Stimulated activated CD4-positive, alpha-beta T cell treated with anti-CD3 and anti-CD28 coated beads, Interleukin-4, amount 100 ng/mL, for 1 hour (primary cell): ENCODE measurements at places on chromosomes 2 and 18.

DNA sequence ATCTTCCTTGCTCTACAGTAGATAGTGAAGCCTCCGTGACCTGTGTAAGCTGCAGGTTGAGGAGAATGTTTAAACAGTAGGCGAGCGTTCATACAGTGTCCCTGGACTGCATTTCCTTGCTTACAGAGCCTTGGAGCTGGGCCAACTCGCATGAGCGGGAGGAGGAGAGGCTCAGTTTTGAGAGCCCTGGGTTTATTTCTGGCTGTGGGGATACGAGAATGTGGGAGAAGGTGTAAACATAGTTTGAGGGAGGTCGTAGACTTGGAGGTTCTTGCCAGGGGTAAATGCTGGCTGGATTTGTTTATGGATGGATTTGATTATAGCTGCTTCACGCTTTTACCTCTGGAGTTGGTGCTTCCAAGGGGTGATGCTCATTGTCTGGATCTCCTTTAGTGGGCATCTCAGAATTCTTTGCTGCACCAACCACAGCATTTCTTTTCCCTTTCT lies 20.8 kb downstream of the CRIM1 start:
- DNase-seq, result no peak

GRCh38 chr2:150716186-150716585 lies 228.7 kb upstream of the RND3 start:
- no peak for DNase-seq

GRCh38 chr2:118815314-118815713 lies 32.1 kb downstream of the EN1 start:
- DNase-seq, result no peak

DNA sequence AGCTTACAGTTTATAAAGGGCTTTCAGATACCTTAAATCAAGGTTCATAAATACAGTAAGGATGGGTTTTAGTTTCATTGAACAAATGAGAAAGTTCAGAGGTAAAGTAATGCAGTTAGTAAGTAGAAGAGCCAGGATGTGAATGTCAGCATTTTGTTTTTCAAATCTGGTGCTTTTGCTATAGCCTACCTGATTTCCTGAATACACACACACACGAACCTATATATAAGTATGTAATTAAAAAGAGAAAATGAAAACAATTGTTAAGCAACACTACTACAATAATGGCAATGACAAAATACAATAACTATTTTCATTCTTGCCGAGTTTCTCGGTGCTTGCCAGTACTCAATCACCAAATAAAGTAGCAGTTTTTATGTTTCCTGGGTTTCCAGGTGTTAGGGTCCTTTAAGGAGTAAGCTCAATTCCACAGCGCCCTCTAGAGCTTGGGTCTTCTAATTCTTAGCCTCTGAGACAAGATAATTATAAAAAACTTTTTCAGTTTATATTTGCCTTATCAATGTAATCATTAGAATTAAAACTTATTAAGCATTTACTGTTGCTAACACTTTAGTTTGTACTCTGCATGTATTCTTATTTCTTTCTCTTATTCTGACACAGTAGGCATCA lies 512.9 kb upstream of the ACVR2A start:
- DNase-seq, result peak; percentile 17

DNA sequence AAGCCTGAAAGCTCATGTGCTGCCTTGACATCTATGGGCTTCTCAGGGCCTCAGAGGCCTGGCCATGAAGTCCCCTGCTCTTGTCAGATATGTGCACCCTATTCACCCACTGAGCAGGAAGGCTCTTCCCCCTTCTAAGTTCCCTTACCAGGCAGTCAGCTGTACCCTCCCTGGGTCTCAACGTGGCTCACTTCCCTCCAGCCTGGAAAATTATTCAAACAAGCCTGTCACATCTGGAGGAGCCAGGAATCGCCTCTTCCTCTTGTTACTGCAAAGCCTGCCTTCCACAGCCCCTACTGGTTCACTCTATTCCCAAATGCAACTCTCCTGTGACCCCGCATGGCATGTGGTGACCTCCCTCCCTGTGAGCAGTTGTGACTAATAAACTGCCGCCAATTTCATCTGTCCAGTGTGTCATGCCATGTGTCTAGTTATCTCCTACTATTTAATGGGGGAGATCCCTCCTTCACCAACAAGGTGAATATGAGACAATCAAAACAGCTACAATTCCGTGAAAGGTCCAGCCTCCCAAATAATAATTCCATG lies 8.4 kb upstream of the SERPINB8 start:
- no peak for DNase-seq

- no peak for DNase-seq
These were observed 298.6 kb downstream of the MEIS1 start for GRCh38 chr2:66733364-66733999.

DNA sequence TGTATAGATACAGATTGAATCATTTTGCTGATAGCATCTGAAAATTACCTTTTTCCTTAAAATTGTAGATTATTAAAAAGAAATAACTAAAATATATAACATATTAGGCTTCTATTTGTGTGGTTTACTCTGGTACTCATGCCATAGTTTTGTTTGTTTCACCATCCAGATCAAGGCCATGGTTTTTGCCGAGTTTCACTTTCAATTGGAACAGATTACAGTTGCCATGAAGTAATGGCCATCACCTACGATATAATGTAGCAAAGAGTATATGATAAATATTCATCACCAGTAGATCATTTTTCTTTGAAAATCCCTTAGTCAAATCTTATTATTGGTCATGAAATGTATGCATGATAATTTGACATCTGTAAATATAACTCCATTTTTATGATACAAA lies 11.9 kb upstream of the DNAH7 start:
- no peak for DNase-seq

GRCh38 chr2:26623541-26624495 lies 17.3 kb downstream of the CIB4 start:
- DNase-seq, result no peak

- DNase-seq, result no peak
These were observed 41.5 kb downstream of the RNF144A start for GRCh38 chr2:6958616-6959235.

- no peak for DNase-seq
These were observed 65.1 kb downstream of the SMIM21 start for GRCh38 chr18:75362435-75362834.

- no peak for DNase-seq
These were observed 141.9 kb upstream of the CTAGE1 start for GRCh38 chr18:22559414-22560274.

DNA sequence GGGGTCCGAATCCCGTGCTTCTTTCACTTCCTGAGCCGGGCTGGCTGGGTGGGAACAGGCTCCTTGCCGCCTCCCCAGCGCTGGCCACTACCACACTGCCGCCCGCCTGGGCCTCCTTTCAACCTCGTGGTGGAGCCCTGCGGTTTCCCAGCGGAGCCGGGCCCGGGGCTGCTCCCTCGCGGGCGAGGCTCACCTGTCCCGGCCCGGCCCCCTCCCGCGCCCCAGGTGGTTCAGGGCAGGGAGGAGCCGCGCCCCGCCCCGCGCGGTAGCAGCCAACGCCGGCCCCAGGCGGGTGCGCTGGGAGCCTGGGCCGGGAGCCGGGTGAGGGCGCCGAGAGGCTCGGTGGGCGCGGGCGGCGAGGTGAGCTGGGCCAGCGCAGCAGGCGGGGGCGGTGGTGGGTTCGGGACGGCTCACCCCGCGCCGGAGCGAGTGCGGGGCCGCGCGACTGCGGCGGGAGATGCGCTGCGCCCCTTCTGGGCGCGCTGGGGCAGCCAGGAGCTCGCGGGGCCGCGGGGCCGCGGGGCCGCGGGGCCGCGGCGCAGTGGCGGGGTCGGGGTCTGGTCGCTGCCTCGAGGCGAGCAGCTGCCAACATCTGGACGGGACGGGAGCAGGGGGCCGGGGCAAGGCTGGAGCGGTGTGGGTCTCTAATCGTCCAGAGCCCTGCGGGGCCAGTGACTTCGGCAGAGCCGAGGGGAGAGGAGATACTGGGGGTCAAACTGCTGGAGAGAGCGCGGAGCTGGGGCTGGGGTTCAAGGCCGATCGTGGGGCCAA lies at the start of gene LYPD6B:
Gene LYPD6B, plus strand, starts transcription at position 258 of the 771 bp plus-strand sequence. CDS start 92,250 bp downstream, outside the sequence.
- DNase-seq, result no peak

- DNase-seq, result no peak
These were observed 20.4 kb downstream of the HS6ST1 start for GRCh38 chr2:128298286-128298685.

DNA sequence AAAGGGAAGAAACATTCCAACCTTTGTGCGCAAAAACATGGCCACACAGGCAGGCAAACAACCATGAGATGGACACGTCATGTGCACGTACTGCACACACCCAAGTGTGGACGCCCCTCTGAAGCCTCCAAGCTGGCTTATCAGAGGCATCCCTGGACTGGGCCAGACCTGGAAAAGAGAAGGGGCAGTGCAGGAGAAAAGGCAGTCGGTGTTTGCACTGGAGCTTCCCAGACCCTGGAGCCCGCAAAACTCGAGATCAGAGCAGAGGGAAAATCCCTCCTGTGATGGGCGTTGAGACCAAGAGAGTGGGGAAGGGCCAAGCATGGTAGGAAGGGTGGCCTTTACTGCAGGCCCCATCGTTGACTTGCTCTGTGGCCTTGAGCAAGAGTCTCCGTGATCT lies 269.5 kb downstream of the CYRIA start:
- DNase-seq, result no peak

DNA sequence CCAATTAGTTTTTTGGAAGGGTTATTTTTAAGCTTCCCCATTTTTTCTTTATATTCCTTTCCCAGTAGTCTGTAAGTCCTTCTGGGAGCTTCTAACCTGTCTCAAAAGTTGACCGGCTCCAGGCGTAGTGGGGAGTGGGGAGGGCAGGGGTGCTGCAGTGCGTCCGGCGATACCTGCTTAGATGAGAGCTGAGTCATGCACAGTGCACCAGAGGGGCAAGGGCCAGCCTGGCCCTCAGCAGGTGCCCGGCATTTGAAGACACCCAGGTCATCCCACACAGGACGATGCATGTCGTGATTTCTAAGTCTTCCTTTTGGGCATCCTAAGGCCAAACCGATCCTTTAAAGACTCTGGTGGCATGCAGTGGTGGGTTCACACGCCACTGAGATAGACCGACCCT lies 73.4 kb downstream of the TPO start:
- DNase-seq, result no peak

DNA sequence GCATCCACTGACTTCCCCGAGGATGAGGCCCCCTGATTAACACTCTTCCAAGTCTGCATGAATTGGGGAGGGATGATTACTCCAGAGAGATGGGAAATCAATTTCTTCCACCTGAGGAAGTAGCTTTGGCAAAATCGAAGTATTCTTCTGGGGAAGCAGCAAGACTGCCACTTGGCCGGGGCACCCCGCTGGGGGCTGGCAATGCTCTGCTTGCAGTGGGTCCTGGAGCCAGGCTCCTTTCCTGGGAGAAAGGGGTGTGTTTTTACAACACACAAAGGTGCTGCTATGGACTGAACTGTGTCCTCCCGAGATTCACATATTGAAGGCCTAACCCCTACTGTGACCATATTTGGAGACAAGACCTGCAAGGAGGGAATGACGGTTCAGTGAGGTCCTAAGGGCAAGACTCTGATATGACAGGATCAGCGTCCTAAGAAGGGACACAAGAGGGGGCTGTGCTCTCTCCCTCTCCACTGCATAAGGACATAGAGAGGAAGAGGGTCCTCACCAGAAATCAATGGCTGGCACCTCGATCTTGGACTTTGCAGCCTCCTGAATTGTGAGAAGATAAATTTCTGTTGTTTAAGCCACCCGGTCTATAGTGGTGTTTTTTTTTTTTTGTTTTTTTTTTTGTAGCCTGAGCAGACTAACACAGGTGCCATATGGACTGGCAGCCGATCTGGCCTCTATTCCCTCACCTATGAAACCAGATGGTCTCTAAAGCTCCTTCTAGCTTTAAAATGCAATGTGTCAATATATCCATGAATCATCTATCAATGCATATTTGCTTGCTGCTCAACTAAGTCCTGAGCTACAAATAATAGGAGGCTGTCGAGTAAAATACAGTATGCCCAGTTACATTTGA lies 3.6 kb upstream of the SMARCAL1 start:
- DNase-seq, result no peak

GRCh38 chr2:162143969-162144368 lies 8.1 kb downstream of the GCG start:
- no peak for DNase-seq

DNA sequence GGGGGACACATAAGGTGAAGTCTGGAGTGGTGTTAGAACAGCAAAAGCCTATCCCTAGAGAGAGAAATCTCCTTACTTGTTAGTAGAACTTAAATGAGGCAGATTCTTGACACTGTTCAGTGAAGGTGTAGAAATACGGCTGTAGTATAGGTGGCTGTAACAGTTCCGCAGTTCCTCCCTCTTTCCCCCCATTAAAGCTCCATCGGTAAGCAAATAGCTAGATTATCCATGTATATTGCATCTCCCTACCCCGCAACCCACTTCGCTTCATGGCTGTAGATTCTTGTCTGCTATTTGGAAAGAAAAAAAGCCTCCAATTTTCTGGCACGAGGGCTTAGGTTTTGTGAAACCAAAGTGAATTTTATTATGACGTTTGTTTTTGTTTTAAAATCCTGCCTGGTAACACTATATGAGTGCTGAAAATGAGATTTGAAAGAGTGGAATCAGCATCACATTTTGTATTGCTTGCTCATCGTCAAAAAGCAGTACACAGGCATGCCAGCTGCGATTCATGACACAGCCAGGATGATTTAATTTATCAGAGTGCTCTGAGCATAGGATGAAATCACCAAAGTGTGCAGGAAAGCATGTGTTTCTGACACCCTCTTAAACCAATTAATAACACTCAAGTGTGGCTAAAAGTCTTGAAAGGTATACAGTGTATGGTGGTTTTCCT lies 1.4 kb downstream of the FAM171B start:
- no peak for DNase-seq

DNA sequence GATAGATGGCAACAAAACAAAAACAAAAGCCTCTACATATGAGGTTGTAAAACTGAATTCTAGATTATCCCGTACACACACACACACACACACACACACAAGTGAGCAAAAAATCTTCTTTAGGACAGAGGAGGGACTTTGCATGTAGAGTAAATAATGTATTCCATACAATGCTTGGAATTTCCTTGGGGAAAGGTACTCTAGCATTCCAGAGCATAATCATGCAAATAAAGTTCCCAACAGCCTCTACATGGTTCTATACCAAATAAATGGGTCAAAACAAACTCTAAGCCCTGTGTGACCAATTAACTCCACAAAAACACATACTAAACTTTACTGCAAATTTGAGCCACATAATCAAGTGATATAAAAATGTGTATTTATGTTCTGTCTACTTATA lies 191.4 kb downstream of the RBM43 start:
- no peak for DNase-seq

GRCh38 chr2:120293096-120294007 lies 40.7 kb downstream of the RALB start:
- no peak for DNase-seq

DNA sequence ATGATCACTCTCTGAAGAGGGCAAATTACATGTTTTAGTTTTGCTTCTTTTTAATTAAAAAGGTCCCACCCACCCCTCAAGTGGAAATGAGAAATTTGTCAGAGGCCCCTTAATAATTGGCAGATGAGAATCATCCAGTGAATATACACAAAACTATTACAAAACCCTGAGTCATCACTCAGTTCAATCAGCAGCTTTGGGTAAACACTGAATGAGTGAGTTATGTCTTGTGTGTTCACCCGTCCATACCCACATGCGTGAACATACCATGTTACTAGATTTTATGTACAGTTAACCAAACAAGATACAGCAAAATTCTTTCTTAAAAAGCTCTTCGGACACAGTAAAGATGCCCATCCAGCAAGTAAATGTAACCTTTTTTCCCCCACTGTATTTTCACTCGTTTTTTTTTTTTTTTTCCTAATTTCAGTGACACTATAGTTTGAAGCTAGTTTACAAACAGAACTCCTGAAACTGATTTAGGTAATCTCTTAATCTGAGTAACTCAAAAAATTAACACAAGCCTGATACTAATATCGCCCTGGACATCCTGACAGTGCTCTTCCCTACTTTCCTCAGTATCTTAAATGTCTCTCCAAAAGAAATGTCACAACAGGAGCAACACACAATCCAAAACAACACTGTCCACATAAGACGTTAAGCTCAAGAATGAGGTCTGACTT lies 1.4 kb downstream of the PSME4 start:
- DNase-seq, result no peak
